ENCODE measurements at places on chromosomes 2 and 18.

DNA sequence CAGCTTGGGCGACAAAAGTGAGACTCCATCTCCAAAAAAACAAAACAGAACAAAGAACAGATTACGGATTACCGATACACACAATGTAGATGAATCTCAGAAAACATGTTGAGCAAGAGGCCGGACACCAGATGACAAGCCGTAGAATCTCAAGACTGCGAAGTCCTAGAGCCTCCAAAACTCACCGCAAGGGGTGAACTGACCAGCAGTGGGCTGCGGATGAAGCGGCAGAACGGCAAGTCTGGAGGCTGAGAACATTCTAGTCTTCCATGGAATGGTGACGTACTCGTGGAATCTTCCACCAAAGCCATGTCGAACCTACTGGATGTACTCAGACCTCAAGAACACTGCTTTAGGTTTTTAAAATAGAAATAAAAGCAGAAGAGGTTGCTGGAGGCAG, 198.8 kb downstream of the NDUFA10 start:
- no peak for DNase-seq

GRCh38 chr18:3120356-3120755, 99.4 kb downstream of the MYOM1 start:
- no peak for DNase-seq

DNA sequence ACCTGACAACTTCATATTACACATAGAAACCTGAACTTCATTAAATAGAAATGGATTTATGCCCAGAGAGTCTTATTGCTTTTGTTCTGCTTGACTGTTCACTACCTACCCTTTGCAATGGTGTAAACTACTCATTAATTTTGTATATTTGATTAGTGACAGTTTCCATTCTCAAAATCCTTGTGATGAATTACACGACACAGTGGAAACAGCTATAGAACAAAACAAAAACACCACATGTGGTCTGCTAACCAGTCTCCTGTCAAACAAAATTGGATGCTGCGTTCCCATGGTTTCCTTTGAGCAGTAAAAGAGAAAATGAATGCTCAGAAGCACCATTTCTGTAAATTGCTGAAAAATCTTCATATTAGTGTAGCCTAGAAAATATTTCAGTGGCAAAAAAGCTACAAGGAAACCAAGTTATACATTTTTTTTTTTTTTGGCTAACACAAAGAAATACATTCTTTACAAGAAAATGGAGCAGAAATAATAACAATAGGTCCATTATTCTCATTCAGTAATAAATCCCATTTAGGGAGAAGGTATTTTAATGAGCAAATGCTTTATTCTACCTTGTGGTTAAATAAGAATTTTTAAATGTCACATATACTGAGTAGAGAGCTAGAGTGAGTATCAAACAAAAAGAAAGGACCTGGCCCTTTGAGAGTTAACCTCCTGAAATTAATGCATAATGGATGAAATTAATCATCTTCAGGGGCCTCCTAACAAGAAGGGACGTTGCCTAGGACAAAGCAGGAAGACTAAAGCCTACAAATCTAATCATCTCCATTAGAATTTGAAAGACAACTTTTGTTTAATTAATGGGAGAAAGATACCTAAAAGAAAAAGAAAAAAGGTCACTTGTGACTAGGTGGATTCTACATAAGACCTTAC, 355.1 kb upstream of the ZC3H15 start:
- no peak for DNase-seq

GRCh38 chr2:138373993-138374408, 127.6 kb upstream of the SPOPL start:
- DNase-seq, result no peak

- DNase-seq, result no peak
Observed at GRCh38 chr18:48051945-48052840, 121.7 kb upstream of the SMAD2 start.

Data from NCI-H187 (cell line).